ENCODE measurements at places on chromosomes 12 and 14. TPM values are rescaled to one million over a fixed set of nuclear protein-coding genes. Genes with fewer than 3 reads are reported as not detected.

TAS2R42 gene
- not detected for polyA plus RNA-seq

DNA sequence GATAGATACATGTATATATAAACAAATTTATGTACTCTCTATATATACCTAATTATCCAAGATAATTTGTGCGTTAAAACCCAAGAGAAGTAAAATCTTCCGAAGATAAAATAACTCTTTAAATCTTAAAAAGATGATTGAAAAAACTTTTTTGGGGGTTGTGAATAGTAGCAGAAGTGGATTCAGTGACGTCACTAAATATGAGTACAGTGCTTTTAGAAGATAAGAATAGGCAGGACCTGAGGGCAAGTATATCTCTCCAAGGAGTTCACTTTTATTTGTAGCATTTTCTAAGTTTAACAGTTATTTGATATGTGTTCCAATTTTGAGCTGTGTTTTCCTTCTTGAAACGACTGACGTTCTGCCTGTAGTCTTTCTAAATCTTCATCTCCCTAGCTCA, 319.8 kb downstream of the PPFIA2 start:
- no peak for DNase-seq

DNA sequence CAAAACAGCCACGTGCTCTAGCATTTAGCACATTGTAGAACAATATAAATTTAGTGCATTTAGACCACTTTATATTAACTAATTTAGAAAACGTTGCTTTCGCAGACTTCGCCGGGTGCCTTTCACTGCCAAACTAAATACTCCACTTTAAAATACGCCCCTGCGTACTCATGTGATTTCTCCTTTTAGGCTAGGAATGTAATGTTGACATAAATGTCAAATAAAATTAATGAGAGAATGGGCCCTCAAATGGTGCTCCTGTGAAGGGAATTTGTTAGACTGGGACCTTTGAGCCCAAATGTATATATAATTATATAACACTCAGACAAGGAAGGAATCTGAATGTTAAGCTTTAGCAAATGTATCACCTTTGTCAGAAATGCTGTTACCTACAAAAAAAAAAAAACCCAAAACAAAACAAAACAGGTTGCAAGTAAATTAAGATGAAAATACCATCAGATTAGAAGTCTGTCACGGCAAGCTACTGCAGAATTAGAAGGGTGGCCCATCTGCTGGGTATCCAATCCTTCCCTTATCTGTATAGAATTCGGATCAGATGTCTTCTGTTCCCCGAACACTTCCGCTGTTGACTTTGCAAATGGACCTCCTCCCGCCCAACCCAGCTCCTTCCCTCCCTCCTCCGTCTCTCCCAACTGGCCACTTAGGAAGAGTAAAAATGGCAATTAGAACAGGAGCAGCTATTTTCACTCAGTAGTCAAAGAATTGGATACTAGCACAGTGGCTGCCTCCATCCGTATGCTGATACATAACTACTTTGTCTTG, 159.3 kb upstream of the FOXN3 start:
- no peak for DNase-seq

DNA sequence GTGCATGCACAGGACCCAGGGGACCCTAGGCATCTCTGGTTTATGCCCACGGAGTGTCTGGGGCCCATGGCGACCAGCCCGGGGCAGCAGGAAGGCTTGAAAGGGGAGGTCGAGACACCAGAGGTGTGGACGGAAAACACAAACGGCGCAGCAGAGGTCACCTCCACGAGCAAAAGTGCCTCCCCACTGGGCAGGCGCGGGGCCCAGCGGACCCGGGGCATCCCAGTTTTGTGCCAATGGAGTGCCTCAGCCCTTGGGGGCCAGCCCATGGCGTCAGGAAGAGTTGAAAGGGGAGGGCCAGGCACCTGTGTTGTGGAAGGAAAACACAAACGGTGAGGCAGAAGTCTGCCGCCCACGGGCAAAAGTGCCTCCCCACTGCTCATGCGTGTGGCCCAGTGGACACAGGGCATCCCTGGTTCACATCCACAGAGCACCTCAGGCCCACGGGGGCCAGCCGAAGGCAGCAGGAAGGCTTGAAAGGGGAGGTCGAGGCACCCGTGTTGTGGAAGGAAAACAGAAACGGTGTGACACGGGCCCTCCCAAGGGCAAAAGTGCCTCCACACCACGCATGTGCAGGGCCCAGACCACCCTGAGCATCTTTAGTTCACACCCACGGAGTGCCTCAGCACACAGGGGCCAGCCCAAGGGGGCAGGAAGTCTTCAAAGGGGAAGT, 378.8 kb downstream of the ALG10 start:
- no peak for DNase-seq

DNA sequence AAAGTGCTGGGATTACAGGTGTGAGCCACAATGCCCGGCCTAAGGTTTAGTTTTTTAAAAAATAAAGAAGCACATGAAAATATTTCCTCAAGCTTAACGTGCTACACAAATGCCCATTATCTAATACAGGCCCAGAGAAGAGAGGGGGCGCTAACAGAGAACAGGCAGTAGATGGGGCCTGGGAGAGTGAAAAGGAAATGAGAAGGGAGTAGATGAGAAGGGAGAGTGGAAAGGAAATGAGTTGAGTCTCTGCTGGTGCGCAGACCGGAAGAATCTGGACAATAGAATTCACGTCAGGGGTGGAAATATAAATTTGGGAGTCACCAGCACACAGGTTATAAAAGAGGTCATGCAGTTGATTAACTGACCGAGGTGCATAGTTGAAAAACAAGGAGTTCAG, 10.7 kb downstream of the PXN start:
- no peak for DNase-seq

DNA sequence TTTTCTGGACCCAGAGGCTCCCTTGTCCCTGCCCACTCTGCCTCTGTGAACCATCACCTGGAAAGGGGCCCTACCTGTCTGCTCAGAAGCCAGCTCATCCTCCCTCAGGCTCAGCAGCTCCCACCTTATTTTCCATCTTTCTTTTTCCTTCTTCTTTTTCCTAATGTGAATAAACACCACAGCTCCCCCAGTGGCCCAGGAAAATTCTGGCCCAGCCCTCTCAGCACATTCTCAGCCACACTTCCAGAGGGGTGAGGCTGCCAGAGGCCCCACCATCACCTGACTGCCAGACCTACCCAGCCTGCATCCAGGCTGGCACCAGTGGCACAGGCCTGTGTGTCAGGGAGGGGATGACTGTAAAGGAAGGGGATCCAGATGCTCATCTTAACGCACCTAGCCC, 23.0 kb downstream of the ZFHX2 start:
- DNase-seq = no peak
